ENCODE measurements at places on chromosomes 3 and 15. TPM values are rescaled to one million over a fixed set of nuclear protein-coding genes. Genes with fewer than 3 reads are reported as not detected.

DNA sequence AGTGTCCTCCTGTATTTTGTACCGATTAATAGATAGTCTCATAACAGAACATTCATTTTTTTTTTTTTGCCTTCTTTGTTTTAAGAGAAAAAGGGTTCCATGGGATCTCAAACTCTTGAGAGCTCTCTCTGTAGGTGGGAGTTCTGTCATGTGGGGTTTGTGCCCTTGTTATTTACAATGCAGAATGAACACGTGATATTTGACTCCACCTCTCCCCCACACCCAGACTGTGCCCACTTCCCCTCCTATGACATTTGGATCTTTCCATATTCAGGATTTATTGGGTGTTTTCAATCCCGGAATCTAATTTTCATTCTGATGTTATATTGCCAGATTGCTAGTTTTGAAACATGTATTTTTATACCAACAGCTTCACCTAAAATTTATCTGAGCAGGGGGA, 49.5 kb downstream of the ARPP21 start:
- no peaks in the 10 kb centered on the region for H3K27me3 ChIP-seq
- H3K4me3 ChIP-seq = no peak overlapping the region
- H3K27ac ChIP-seq = no peak overlapping the region
- no peaks in the 10 kb centered on the region for H3K36me3 ChIP-seq

GRCh38 chr3:127172781-127173515, 20.0 kb upstream of the PRR23E start:
- peaks cover 14% of the 10 kb centered on the region for H3K27me3 ChIP-seq
- no peak for DNase-seq
- H3K4me1 ChIP-seq = peaks cover 20% of the 10 kb centered on the region
- H3K4me3 ChIP-seq = no peak overlapping the region

DNA sequence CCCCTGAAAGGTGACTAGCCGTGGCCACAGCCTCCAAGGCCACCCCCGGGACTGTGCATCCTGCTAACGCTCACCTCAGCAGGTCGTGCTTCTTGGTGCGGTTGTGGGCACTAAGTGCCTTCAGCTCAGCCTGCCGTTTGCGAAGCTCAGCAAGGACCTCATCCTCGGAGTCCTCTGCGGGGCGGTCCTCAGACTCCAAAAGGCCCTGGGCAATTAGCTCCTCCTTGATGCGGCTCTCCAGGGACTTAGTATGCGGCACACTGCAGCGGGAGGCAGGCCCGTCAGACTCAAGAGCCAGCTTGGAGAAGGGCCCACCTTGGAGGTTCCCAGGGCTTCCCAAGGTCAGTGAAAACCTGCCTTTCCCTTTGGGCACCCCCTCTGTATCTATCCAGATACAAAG, 8.3 kb downstream of the TADA3 start:
- no peak for DNase-seq
- no peaks in the 10 kb centered on the region for H3K4me1 ChIP-seq
- no peak overlapping the region for H3K27ac ChIP-seq
- no peaks in the 10 kb centered on the region for H3K27me3 ChIP-seq
- no peak overlapping the region for H3K4me3 ChIP-seq

DNA sequence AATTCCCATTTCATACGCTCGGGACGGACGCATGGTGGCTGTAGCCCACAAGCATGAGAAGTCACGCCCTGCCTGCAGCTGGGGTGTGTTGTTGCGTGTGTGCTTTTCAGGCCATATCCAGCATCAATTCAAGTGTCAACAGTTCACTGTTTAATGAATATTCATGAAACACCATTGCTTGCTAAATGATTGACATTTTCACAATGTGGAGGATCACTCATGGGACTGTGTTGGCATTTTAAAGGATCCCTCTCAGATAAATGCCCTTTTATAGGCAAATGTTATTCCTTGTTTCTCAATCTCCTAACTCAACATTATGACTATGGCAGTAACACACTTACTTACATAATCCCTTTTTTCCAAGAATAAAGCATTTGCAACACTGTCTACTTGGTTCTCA, 511.3 kb downstream of the GABRG3 start:
- no peak overlapping the region for H3K27ac ChIP-seq
- no peaks in the 10 kb centered on the region for H3K27me3 ChIP-seq
- H3K4me1 ChIP-seq = no peaks in the 10 kb centered on the region

DNA sequence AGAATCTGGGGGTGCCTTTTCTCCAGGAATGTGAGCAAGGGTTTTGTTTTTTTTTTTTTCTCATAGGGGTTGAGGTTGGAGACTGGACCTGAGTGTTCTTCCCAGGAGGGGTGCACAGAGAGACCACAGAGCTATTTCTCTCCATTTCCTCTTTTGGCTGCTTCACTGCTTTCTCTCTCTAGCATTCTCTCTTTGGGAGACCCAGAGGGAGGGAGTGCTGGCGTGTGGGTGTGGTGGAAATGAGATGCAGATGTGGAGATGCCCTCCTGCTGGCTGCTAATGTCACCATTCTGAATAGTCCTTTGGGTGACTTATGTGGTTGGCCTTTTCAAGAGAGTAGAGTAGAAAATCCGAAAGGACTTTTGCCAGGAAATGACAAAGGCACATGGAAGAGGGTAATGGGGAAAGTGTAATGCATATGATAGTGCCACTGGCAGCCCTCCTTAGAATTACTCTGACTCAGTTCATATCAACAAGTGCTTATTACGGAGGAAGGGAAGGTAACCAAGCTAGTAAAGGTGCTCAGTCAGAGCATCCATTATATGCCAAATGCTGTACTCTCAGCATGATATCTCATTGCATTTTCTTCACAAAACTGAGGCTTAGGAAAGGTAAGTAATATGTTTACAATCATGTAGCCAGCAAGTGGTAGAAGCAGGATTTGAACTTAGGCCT, 1.9 kb downstream of the SYN2 start:
- no peaks in the 10 kb centered on the region for H3K36me3 ChIP-seq
- peaks cover 22% of the 10 kb centered on the region for H3K4me1 ChIP-seq
- no peaks in the 10 kb centered on the region for H3K27me3 ChIP-seq
- H3K27ac ChIP-seq = no peak overlapping the region

- H3K27ac ChIP-seq = no peak overlapping the region
- H3K36me3 ChIP-seq = no peaks in the 10 kb centered on the region
- no peaks in the 10 kb centered on the region for H3K4me1 ChIP-seq
- H3K27me3 ChIP-seq = no peaks in the 10 kb centered on the region
Observed at GRCh38 chr3:170240671-170241070, 18.4 kb downstream of the PRKCI start.

DNA sequence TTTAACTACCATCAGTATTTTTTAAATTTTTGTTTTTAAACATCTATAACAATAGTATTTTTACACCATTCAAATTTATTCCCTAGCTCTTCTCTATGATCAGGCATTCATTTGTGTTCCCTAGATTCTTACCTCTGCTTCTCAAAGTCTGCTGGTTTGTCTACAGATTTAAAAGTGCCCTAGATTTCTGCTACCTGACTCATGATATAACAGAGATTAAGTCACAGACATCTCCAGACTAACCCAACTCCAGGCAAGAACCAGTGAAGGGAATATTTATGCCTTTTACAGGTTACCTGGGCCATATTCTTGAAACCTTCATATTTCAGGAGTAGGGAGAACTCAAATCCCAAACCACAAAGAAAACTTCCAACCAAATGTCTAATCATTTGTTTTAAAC, 38.8 kb downstream of the ADAM10 start:
- H3K27ac ChIP-seq = no peak overlapping the region
- H3K4me1 ChIP-seq = peaks cover 9% of the 10 kb centered on the region
- no peak for DNase-seq
- H3K36me3 ChIP-seq = no peaks in the 10 kb centered on the region
- H3K4me3 ChIP-seq = no peak overlapping the region
- no peaks in the 10 kb centered on the region for H3K27me3 ChIP-seq

- H3K27ac ChIP-seq = no peak overlapping the region
- H3K4me1 ChIP-seq = no peaks in the 10 kb centered on the region
- H3K27me3 ChIP-seq = no peaks in the 10 kb centered on the region
- DNase-seq = no peak
- H3K4me3 ChIP-seq = no peak overlapping the region
Observed at GRCh38 chr3:16433701-16434151, 79.8 kb downstream of the RFTN1 start.

DNA sequence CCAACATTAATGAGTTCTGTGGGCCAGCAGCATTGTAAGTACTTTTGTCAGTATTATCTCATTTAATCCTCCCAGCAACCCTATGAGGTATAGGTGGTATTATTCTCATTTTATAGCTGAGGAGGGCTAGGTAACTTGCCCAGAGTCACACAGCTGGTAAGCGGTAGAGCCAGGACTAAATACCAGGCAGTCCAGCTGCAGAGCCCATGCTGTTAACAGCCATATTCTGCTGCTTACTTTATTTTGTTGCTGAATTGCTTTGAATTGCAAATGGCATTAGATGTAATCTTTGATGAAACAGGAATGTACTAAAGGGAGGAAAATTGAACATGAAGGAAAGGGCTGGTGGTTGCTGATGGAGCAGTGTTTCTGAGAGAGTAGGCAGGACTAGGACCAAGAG, 19.6 kb downstream of the OXNAD1 start:
- peaks cover 4% of the 10 kb centered on the region for H3K36me3 ChIP-seq
- H3K4me1 ChIP-seq = no peaks in the 10 kb centered on the region
- H3K27ac ChIP-seq = no peak overlapping the region
- DNase-seq = no peak
- H3K27me3 ChIP-seq = no peaks in the 10 kb centered on the region

- DNase-seq = no peak
- H3K4me1 ChIP-seq = no peaks in the 10 kb centered on the region
- no peaks in the 10 kb centered on the region for H3K27me3 ChIP-seq
- H3K27ac ChIP-seq = no peak overlapping the region
Observed at GRCh38 chr15:95948411-95948810, 382.1 kb upstream of the NR2F2 start.

- H3K4me3 ChIP-seq = no peak overlapping the region
- no peaks in the 10 kb centered on the region for H3K36me3 ChIP-seq
- DNase-seq = no peak
- no peak overlapping the region for H3K27ac ChIP-seq
Observed at GRCh38 chr3:41356775-41357174, 157.5 kb downstream of the CTNNB1 start.

GRCh38 chr15:79682851-79683288, 213.9 kb downstream of the MTHFS start:
- H3K36me3 ChIP-seq = no peaks in the 10 kb centered on the region
- no peaks in the 10 kb centered on the region for H3K4me1 ChIP-seq
- no peak for DNase-seq
- H3K4me3 ChIP-seq = no peak overlapping the region
- no peak overlapping the region for H3K27ac ChIP-seq

DNA sequence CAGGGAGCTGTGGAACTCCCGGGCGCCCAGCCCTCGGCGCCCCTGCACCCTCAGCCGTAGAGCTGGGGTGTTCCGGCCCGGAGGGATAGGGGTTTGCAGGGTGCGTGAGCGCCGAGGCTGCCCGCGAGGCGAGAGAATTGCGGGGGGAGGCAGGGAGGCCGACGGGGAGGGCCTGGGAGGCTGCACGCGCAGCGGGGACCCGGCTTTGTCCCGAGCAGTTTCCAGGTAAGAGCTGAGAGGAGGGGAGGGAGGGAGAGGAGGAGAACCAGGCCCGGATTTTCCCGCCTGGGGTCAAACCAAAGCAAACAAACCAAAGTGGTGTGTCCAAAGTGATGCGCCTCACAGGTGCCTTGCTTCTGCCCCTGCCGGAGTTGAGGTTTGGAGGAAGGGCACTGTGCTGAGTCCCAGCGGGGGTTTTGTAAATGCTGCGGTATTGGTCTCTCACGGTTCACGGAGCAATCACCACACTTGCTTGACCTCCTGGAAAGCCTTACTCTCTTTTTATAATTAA, 146.4 kb downstream of the TJP1 start:
- no peak overlapping the region for H3K4me3 ChIP-seq
- DNase-seq = no peak
- H3K36me3 ChIP-seq = no peaks in the 10 kb centered on the region
- no peak overlapping the region for H3K27ac ChIP-seq

- no peaks in the 10 kb centered on the region for H3K4me1 ChIP-seq
- no peaks in the 10 kb centered on the region for H3K36me3 ChIP-seq
- no peaks in the 10 kb centered on the region for H3K27me3 ChIP-seq
- DNase-seq = no peak
- no peak overlapping the region for H3K27ac ChIP-seq
Observed at GRCh38 chr3:55807210-55807609, 320.1 kb upstream of the WNT5A start.

- no peak overlapping the region for H3K4me3 ChIP-seq
- no peak for DNase-seq
- no peaks in the 10 kb centered on the region for H3K4me1 ChIP-seq
- H3K27ac ChIP-seq = no peak overlapping the region
Observed at GRCh38 chr3:72186400-72186855, 401.5 kb upstream of the PROK2 start.

DNA sequence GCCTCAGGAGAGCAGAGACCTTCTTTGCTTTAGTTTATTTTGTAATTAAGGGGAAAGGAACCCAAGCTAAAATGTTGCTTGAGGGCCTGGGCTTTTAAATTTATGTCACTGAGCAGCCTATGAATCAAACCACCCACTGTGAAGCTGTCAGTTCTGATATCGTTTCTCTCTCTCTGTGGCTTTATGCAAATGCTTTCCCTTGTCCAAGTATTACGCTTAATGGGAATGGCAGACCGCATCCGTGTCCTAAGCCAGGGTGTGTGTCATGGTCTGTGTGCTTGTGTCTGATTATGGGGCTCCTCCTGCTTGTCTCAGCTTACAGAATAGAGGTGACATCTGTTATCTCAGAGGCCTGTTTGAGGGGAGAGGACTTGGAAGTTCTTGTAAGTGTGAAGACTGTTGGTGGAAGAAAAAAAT, 82.4 kb downstream of the EBLN2 start:
- H3K36me3 ChIP-seq = no peaks in the 10 kb centered on the region
- H3K4me3 ChIP-seq = no peak overlapping the region
- H3K27ac ChIP-seq = no peak overlapping the region
- no peak for DNase-seq
- no peaks in the 10 kb centered on the region for H3K4me1 ChIP-seq

- H3K27ac ChIP-seq = no peak overlapping the region
- H3K4me1 ChIP-seq = no peaks in the 10 kb centered on the region
- H3K36me3 ChIP-seq = no peaks in the 10 kb centered on the region
Observed at GRCh38 chr15:31206386-31207181, 105.1 kb upstream of the TRPM1 start.

GRCh38 chr3:101803173-101803782, 24.3 kb downstream of the NXPE3 start:
- no peaks in the 10 kb centered on the region for H3K27me3 ChIP-seq
- no peaks in the 10 kb centered on the region for H3K4me1 ChIP-seq
- H3K36me3 ChIP-seq = no peaks in the 10 kb centered on the region
- no peak overlapping the region for H3K27ac ChIP-seq

- no peaks in the 10 kb centered on the region for H3K4me1 ChIP-seq
- DNase-seq = no peak
- H3K36me3 ChIP-seq = no peaks in the 10 kb centered on the region
- no peaks in the 10 kb centered on the region for H3K27me3 ChIP-seq
- no peak overlapping the region for H3K27ac ChIP-seq
Observed at GRCh38 chr3:112357930-112358780, 25.2 kb downstream of the CD200 start.

- no peak for DNase-seq
- no peak overlapping the region for H3K27ac ChIP-seq
- no peak overlapping the region for H3K4me3 ChIP-seq
- no peaks in the 10 kb centered on the region for H3K27me3 ChIP-seq
Observed at GRCh38 chr3:66083784-66084213, 45.1 kb upstream of the MAGI1 start.

GRCh38 chr3:17013571-17013970, 128.8 kb downstream of the PLCL2 start:
- H3K27me3 ChIP-seq = no peaks in the 10 kb centered on the region
- DNase-seq = no peak
- no peak overlapping the region for H3K4me3 ChIP-seq
- no peaks in the 10 kb centered on the region for H3K4me1 ChIP-seq
- H3K36me3 ChIP-seq = no peaks in the 10 kb centered on the region

Gene FOXL2NB
- 0.93 TPM for total RNA-seq

Gene MINAR1
- total RNA-seq = 1.9 TPM

Gene MED12L
- 6.4 TPM for total RNA-seq

Gene CCR1
- 0.10 TPM for total RNA-seq

Gene SLC27A2
- total RNA-seq = 14.0 TPM

Gene AMIGO3
- 0.32 TPM for total RNA-seq

Gene TRIM42
- not detected for total RNA-seq

Gene TM4SF4
- total RNA-seq = 0.91 TPM

Measured in HCT116 (cell line).